ENCODE measurements at places on chromosomes 16 and 17. TPM values are rescaled to one million over a fixed set of nuclear protein-coding genes. Genes with fewer than 3 reads are reported as not detected.

The MPV17L gene
- not detected for total RNA-seq

The TNFRSF17 gene
- not detected for total RNA-seq

DNA sequence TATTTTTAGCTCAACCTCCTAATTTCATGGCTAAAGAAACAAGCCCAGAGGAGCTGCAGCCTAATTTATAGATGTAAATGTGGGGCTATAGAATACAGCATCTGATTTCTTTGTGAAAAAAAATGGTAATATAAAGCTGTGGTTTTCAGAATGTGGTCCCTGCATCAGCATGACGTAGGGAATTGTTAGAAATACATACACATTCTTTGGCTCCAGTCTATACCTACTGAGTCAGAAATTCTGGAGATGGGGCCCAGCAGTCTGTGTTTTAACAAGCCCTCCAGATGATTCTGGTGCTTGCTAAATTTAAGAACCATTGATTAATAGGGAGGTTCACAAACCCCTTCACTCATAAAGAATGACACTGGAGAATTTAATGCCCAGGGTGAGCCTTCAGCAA lies 18.1 kb upstream of the MYH8 start:
- DNase-seq: no peak

GRCh38 chr16:50944436-50944835 lies 202.6 kb downstream of the CYLD start:
- DNase-seq: no peak

- no peak for DNase-seq
Measured at GRCh38 chr16:74717367-74717766, 16.7 kb upstream of the MLKL start.

GRCh38 chr16:88656291-88656980 lies 5.6 kb upstream of the CYBA start:
- no peak for DNase-seq

DNA sequence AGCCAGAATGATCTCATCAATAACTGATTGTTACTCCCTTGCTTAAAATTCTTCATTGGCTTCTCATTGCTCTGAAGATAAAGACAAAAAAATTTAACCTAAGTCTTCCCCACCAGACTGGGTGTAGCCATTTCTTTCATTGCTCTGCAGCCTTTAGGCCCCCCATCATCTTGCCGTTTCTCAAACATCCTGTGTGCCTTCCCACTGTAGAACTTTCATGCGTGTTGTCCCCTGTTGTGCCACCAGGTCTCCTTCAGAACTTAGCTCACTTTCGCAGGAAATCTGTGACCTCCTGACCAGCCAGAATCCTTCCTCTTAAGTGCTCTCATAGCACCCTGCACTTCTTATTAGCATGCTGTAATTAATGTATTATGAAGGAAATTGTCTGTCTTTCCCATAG lies 31.8 kb downstream of the TNRC6C start:
- no peak for DNase-seq

DNA sequence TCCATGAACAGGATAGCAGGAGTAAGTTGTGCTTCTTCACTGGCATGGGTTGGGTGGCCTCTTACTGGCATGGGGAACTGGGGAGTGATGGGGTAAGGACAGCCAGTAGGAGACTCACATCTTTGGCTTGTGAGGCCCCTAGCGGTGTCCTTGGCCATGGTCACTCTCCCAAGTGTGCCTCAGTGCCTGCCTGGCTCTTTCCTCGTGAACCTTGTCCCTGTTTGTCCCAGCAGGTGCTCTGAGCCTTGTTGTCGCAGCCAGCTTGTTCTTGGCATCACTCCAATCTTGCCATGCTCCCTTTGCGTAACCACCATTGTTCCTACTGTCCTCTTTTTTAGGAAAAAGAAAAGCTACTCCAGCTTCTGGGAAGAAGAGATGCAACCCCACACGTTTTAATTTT lies 53.6 kb upstream of the SDK2 start:
- peak; percentile 47 for DNase-seq

GRCh38 chr16:3023415-3023668 lies 400 bp downstream of the HCFC1R1 start:
- DNase-seq: peak; percentile 85

DNA sequence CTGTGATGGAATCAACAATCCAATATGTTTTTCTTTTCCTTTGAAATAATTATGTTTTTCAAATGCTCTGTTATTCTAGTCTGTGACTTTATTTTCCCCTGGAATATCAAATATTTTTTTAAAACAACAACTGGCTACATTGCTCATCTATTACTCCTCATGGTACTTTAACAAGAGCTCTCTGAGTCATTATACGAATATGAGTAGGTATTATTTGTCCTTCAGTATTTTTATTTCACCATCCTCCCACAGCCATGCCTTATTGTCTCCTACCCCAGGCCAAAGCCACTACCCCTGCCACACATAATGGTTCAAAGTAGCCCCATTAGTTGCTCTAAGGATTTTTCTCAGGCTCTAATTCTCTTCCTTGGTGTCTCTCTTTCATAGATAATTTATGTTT lies 1572.3 kb downstream of the CDH8 start:
- no peak for DNase-seq

DNA sequence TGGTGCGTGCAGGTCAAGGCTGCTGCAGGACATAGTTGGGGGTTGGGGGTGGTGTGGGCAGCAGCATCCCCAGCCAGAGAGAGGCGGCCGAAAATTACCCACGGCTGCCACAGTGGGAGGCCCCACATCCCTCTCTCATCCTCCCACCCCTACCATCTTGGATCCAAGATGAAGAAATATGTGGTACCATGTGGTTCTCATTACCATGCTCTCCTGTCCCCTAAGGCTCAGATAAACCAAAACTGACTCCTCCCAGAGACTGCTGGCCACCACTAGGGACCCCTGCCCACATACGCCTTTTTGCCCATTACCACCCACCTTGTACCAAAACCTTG lies 120.4 kb downstream of the HIC1 start:
- DNase-seq: no peak

DNA sequence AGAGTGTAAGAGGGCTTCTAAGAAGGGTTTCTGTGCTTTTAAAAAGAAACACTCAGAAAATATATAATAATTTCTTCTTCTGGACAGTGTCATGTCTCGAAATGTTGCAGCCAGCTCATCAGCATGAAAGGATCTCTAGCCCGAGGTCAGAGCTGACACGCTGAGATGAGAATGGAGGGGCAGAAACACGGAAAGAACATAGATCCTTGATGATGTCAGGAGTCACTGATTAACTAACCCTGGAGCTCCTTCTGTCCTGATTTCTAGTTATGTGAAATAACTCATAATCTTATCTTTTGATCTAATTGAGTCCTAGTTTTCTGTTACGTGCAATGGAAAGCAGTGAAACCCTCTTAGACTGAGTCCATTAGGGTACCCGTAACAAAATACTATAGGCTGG lies 10.3 kb upstream of the TOX3 start:
- DNase-seq: peak; percentile 82

GRCh38 chr16:56226187-56226586 lies 34.9 kb downstream of the GNAO1 start:
- DNase-seq: no peak

DNA sequence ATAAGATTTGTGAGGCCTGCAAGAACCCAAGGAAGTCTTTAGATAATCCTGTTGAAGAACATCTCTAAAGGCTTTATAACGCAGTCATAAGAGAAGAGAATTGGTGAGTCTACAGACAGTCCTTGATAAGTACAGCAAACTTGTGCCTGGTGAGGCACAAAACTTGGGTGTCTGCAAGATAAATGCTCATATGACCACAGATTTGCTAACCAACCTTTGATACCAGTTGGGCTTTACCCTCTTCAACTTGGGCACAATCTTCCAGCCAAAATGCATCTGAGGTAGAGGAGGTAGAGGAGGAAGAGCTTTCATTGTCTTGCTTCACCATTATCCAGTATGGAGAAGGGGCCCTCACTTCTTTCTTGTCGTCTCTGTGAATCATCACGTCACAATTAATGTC lies 16.9 kb downstream of the PDZD9 start:
- no peak for DNase-seq

GRCh38 chr16:50539053-50539695 lies 9.0 kb upstream of the NKD1 start:
- DNase-seq: no peak

DNA sequence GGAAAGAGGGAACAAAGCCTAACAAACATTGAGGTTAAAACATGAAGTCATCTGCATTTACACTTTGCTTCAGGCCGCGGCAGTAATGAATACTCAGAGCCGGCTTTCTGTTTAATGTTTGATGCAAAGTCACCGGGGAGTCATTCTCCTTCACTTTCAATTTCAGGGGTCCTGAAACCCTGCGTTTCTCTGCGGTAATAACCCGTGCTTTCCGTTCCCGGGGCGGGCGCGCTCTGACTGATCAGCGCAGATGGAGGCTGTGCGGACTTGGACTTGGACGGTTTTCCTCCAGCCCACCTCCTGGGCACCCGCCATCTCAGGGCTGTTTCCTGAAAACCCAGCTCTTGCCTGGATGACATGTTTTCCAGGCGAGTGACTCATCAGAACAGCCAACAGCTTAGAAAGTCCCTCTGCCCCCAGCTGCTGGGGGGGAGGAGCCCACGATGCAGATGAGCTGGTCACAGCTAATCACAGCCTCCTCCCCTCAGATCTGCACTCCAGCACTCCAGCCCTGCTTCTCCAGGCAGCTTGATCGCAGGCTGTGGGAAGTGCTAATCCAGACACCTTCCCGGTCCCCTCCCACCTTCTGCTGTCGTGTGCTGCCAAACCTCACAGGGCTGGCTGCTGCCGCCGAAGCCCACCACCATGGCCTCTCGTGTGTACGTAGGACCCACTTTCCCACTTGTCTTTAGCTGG lies 158.6 kb upstream of the CHMP6 start:
- peak; percentile 94 for DNase-seq

DNA sequence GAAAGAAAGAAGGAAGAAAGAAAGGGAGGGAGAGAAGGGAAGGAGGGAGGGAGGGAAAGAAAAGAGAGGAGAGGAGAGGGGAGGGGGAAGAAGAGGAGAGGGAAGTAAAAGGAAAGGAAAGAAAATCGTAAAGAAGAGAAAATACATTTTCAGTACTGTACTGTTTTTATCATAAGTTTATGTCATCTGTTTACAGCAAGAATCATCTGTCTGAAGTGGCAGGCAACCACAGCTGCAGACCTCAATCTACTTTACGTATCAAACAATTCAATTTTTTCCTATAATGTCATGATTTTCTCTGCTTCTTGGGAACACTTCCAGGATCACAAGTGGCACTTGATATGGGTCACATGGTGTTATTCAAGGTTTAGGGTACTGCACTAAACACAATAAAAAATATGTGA lies 58.3 kb downstream of the USP32 start:
- DNase-seq: no peak

- DNase-seq: peak; percentile 85
Measured at GRCh38 chr17:80426671-80427326, 11.8 kb downstream of the ENDOV start.

GRCh38 chr16:6926341-6926740 lies 406.3 kb upstream of the RBFOX1 start:
- DNase-seq: no peak
